ENCODE measurements at places on chromosomes 12 and 14.

DNA sequence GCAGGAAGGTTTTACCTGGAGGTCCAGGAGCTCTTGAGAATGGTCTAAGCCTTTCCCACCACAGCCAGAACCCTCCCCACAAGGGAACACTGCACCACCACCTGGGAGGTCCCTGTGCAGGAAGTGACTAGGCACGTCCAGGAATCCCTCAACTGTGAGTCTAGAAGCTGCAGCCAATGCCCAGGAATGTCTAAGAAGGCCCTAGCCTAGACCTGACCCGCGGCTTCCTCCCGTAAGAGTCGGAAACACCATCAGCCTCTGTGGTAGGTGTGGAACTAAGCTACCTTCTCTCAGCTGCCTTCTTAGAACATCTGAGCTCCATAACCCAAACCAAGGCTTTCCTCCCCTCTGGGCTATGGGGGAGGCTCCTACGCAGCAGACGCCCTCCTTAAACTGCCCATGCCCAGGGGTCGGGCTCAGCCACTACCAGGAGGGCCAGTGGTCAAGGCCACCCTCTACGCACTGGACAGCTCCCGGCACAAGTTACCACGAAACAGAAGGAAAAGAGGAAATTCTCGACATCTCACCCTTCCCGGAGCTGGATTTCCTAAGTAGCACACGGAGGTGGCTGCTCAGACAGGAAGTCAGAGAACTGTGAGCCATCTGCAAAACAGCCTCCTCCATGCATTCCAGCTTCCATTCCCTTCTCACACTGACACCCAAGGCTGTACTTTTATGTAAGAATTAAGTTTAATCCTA lies 25.5 kb downstream of the ZFYVE21 start:
- DNase-seq = no peak

DNA sequence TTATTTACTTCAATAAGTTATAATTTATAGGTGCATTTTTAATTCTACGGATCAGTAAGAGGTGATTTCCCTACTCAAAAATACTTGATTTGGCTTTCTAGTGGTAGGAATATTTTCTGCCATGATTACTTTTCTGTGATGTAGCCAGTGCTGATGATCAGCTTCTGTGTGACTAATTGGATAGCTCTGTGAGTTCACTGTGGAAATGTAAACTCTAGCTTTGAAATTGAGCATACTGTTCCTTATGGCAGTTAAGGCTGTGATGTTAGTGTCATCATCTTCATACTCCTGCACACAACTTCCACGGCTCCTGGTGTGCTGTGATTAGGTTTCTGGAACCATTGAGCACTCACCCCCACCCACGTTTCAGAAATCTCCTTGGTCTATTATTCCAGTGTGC lies 48.2 kb downstream of the PLEKHA5 start:
- no peak for DNase-seq

DNA sequence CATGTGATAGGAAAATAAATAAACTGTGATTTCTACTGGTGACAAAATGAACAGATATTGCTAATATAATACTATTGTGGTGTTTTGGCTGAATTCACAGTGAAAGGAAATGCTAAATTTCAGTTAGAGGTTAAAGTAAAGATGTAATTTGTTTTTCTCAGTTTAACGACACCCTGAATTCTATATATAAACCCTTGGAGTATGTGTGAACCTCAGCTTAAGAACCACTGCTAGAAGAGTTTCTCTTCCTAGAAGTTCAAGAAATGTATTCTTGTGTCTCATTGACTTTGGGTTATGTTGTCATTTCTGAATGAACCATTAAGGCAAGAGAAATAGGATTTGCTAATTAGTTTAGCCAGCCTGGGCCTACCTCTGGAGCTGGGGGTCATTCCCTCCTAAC lies 8.2 kb downstream of the FBXO34 start:
- DNase-seq = no peak

- no peak for DNase-seq
Observed at GRCh38 chr14:101360054-101360911, 201.0 kb upstream of the DIO3 start.

- DNase-seq = no peak
Observed at GRCh38 chr14:32329146-32329545, at the start of gene AKAP6. TSS of gene AKAP6 (plus strand) at chr14:32329298. CDS start at chr14:32433494, 104,196 bp downstream.

DNA sequence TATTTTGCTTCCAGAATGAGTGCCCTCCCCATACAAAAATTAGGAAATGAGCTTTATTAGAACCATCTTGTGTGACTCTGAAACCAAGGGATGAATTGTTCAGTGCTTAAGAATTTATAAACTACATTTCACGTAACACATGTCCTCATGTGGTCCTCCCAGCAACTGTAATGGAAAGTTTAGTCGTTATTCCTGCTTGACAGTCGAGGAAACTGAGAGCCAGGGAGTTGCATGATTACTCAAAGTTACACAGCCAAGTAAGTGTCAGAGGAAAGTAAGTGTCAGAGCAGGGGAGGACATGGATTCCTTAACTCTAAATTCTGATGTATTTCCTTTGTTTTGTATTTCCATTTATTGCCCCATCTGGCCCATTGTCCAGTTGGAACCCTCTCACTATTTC lies 453.9 kb downstream of the FUT8 start:
- no peak for DNase-seq

GRCh38 chr14:69042299-69042698 lies 63.2 kb upstream of the ACTN1 start:
- DNase-seq = no peak

DNA sequence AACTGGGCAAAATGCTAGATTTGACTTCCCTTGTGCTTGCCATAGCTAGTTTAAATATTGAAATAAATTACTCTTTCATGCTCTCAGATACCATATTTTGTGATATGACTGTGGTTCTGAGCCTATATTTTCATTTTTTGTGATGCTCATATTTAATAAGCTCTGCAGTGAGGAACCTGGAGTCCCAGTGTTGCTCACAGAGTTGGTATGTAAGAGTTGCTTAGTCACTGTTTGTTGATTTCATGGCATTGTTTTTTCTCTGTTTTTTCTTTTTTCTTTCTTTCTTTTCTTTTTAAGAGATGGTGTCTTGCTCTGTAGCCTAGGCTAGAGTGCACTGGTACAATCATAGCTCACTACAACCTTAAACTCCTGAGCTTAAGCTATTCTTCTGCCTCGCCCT lies 750.5 kb upstream of the TMEM132C start:
- no peak for DNase-seq

DNA sequence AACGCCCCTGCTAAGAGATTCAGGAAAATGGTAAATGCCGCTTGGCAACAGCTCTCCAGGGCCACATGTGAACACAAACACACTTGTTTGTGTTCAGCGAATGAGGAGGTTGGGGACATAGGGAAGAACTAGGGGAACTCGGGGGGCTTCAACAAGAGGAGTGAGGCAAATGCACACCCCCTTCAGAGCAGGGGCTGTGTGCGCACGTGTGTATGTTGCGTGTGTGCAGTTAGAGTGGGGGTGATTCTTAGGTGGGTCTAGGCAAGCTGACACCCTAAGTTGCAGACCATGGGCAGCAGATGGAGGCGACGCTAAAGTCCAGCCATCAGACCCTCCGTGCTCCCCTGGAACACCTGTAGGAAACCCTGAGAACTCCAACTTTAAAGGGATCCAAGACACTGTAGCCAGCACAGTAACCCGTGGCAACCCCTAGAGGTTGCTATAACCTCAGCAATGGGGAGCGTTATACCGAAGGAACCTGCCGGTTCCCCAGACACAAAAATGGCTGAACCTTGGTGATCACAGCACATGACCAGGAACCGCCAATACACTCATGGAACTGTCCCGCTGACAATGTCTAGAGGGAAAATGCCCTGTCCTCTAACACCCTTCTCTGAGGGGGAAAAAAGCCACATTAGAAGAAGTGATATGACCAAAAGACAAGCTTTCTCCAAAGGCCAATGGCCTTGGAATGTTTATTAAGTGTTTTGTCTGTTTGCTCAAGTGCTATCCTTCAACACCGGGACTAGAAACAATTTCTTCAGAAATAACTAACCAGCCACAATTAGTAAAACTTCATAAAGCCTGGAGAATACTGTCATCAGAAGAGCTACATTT lies 86.5 kb upstream of the CEP83 start:
- DNase-seq = peak; percentile 23

DNA sequence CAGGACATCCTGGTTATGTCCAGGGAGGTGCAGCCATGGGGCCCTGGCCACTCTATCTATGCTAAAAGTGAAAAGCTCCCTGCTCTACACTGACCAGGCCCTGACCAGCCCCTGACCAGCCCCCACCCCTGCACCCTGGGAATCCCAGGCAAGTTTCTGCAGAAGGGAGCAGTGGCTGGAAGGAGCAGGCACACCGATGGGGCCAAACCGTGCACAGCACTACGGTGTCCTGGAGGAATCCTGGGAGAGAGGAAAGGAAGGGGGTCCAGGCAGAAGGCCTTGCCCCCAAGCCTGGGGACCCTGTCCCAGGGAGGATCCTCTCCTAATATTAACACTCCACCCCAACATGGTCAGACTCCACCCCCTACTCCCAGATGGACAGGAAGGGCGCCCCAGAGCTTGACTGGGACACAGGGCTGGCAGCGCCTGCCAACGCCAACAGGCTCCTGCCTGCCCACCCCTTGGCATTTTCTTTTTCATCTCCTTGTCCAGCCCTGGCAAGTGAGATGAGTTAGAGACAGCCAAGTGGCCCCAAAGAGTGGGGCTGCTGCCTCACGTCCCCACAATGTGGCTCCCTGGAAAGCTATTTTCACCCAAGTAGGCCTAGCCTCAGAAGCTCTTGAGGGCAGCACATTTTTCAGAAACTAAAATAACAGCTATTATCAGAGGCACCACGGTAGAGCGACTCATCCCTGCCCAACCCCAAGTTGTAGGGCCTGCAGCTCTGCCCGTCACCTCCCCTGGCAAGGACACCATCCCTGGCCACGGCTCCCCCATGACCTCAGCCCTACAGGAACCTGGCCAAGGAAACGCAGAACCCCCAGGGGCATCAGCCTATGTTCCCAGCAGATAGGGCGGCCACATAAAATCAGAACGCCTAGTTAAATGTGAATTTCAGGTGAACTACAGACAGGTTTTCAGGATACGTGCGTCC lies 82.6 kb downstream of the SCARB1 start:
- DNase-seq = no peak

DNA sequence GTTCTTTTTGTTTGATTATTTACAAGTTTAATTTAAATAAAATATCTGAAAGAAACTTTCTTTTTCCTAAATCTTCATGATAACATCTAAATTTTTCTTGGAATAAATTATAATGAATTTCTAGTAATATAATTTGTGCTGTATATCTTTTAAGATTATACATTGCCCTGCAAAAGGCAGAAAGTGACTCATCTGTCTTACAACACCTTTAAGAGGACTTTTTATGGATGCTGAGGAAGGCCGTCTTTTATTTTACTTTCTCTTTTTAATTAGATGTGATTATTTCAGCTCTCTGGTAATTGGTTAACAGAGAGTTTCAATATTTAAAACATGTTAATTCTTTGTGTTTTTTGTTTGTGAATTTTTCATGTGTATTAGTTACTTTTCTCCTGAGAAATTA lies 598.4 kb downstream of the RPL10L start:
- DNase-seq = no peak

- no peak for DNase-seq
Observed at GRCh38 chr12:76830436-76830835, 48.4 kb downstream of the CSRP2 start.

GRCh38 chr14:76480426-76480825 lies 104.5 kb downstream of the ESRRB start:
- DNase-seq = no peak

DNA sequence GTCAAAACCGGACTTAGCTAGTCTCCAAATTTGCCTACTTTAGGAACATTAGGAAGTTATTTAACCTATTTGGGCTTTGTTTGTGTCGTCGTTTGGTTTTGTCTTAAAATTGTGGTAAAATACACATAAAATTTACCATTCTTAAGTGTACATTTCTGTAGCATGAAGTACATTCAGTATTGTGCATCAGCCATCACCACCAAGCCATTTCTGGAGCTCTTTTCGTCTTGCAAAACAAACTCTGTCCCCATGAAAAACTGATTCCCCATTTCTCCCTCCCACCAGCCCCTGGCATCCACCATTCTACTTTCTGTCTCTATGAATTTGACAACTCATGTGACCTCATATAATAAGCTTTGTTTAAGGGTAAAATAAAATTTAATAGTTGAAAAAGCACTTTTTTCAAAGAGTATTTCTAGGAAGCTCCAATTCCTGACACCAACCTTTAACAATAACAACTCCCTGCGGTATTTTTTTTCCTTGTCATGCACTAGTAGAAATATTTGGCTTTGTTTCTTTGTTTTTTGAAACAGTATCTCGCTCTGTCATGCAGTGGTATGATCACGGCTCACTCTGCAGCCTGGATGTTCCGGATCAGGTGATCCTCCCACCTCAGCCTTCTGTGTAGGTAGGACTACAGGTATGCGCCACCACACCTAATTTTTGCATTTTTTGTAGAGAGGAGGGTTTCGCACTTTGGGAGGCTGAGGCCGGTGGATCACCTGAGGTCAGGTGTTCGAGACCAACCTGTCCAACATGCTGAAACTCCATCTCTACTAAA lies 3.6 kb upstream of the UBC start:
- no peak for DNase-seq

DNA sequence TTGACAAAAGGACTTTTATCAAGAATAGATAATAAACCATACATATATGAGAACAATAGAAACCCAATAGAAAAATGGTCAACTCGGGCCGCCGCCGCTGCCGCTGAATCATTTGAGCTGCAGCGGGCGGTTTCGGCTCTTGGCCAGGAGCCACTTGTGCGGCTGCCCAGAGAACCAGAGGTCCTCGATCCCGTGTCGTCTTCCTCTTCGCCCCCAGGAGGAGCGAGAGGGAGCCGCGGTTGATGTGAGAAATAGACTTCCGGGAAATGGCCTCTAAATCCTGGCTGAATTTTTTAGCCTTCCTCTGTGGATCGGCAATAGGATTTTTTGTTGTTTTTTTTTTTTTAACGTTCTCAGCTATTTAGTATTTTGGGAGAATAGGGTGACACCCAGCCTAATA lies 44.8 kb downstream of the CPSF6 start:
- DNase-seq = peak; percentile 85

- no peak for DNase-seq
Observed at GRCh38 chr12:56241424-56242303, 11.8 kb downstream of the SLC39A5 start.

DNA sequence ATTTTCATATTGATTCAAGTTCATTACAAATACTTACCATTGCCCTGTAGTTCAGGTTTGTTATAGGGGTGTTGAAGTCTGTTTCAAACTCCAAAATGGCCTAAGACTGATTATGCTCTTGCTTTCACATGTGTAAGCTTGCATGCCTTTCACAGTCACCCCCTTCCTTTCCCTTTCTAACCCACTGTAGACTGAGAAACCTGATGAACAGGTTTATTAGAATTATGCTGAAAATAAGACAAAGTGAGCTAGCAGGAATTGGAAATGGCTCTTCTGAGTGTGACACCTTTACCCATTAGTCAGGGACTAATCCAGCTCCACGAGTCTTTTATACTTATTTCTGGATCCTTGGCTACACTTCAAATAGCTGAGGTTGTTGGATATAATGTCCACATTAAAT lies 38.9 kb downstream of the FBXO33 start:
- DNase-seq = no peak

DNA sequence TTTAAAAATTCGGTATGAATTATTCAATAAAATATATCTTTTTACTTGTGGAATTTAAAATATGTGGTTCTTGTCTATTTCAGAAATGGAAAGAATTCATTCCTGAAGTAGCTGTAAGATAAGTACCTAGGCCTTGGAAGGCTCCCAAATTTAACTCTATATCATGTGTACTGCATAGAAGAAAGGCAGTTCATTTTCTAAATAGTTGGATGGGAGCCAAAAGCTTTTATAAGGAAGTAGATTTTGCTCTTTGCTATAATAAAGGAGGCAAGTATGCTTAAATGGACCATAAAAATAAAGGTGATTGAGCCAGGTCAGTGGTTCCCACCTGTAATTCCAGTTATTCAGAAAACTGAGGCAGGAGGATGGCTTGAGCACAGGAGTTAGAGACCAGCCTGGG lies 187.5 kb downstream of the ATXN7L3B start:
- no peak for DNase-seq

Measured in NCI-H1105 (cell line).